ENCODE measurements at places on chromosomes 2 and 18.

DNA sequence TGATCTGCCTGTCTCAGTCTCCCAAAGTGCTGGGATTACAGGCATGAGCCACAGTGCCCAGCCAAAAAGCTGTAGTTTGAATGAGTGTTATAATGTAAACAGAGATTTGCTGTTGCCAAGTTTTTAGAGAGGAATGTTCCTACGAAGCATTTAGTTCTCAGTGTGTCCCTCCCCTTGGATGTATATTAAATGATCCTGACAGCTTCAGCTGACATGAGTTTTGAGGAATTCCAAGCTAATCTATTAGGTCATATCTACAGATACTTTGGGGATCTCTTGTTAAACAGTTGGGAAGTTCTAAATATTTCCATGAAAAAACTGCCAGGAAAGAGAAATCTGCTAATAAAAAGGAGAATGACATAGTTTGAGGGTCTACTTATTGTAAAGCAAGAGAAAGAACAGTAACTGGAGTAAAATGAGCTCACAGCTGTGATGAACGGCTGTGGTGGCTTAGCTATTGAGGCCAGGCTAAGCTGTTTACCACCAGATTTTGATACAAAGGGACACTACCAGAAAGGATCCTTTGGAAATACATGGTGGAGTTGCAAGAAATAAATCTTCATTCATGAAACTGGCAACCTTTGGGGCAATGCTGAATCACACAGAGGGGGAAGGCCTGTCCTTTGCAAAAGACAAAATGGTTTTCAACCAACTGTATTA lies 2.6 kb upstream of the STON1 start:
- DNase-seq: no peak

DNA sequence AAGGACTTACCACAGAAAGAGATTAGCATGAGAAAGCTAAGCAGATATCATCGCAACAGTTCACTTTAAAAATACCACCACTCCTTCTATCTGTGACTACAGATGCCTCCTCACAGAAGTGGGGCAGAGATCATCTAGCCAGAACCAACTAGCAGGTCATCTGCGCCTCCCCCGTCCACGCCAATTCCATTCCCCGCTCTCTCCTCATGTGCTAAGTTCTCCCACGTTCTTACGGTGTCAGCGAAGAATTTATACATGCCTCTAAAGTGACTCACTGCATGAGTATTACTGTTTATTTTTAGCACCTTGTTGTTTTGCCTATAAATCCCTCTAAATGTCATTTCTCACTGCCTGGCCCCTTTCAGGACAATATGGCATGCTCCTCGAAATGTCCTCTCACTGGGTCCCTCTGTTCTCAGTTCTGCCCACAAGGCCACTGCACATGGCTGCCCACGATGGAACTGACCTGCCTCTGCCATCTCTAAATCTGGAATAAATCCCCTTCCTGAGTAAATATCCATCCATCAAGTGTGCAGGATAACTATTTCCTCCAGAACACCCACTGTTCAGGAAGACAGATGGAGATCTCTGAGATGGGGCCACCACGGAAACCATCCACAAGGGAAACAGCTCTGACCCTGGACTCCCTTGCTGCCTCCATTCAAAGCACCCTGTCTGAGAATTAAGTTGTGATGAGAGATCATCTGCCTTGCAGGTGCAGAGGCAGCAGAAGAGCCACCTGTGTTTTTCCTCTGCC lies 137.7 kb downstream of the IRS1 start:
- DNase-seq: no peak

- DNase-seq: no peak
Measured at GRCh38 chr18:57959278-57959677, 84.7 kb upstream of the NEDD4L start.

DNA sequence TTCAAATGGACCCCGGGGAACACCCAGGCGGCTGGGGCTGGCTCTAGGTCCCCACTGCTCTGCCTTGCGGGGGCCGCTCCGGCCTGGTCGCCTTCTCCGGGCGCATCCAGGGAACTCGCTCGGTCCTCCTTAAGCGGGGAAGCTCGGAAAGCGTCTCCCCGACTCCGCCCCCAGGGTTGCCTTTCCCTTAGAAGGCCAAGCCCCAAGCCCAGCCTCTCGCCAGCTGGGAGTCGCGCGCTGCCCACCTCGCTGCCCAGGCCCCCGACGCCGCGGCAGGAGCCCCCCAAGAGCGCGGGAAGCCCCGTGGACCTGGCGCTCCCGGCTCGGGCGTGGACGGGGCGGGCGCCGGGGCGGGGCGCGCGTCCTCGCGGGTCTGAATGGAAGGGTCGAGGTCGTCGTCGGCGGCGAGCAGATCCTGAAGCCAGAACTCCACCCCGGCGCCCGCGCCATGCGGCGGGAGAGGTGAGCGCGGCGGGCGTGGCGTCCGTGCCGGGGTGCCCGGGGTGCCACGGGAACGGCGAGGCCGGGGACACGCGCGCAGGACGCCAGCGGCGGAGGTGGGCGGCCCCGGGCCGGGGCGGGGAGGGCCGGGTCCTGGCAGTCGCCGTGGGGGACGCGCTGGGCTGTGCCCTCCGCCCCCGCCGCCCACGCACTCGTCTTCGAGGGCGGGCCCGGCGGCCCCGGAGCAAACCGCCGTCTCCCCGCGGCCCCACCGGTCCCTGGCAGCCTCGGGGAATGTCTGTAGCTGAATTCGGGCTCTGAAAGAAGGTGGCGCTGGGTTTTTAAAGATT lies at the start of gene BOK:
Gene BOK, plus strand, starts transcription at position 214 of the 791 bp plus-strand sequence. CDS start 739 bp downstream, outside the sequence.
- DNase-seq: no peak

- no peak for DNase-seq
Measured at GRCh38 chr2:105924932-105925331, 180.2 kb downstream of the NCK2 start.

GRCh38 chr2:46547223-46548102 lies 68.1 kb downstream of the TMEM247 start:
- no peak for DNase-seq

- DNase-seq: no peak
Measured at GRCh38 chr2:196242131-196242620, 70.8 kb upstream of the STK17B start.

DNA sequence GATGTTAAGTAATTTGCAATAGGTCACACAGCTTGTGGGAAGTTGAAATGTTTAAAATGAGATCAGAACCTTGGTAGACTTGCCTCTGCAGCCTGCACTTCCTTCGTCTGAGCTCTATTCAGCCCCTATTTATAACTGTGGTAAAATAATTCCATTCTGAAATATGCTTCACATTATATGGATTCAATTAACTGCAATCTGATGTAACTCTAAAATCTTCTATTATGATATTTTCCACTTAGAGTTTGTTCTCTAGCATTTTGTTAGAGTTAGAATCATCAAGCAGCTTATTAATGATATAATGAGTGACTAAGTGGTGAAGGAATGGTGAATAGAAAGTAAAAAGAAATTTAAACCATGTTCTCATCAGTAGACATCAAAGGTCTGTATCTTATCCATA lies 139.6 kb upstream of the ARHGAP28 start:
- no peak for DNase-seq

- DNase-seq: no peak
Measured at GRCh38 chr2:35962585-35963146, 392.9 kb upstream of the CRIM1 start.

DNA sequence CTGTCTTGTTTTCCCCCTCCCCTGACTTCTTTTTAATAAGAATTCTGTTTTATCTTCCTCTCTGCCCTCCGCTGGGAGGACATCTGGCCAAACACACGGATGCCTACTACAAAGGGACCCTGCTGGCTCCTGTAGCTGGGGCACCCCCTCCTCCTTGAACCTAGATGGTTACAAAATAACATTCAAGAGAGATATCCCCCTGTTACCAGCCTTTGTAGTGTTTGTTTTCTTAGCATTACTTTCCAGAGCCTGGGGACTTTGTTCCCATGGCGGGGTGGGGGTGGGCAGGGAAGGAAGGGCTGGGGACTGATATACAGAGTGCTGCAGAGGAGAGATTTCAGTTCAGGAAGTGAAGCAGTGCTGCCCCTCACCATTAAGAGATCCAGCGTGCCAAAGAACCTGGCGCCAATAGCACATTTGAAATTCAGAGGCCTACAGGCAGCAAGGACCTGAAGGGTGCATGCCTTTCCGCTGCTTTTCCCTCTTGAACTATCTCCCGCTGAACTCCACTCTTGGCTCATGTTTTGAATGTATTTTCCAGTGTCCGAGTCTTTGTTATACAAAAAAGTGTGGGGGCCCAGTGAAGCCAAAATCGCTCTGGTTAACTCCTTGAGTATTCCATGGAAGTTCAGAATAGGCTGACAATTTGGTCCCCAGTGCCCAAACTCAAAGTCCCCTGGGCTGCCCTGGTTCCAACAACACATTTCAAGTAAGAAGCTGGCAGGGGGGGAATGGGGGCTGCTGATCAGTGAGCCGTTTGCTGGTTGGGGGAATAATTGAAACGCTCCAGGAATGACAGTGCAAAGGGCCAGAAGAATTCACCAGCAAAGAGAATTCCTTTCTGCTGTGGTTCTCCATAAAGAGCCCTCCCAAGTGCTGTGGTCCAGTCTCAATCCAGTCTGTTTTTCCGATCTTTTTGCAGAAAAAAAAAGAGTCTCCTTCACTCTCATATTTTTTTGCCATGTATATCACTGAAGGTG lies 94.8 kb upstream of the THOC1 start:
- no peak for DNase-seq

Data from activated CD4-positive, alpha-beta T cell treated with anti-CD3 and anti-CD28 coated beads for 1 hour (primary cell).